KG1 (cell line): ENCODE measurements at places on chromosomes 1 and 21.

DNA sequence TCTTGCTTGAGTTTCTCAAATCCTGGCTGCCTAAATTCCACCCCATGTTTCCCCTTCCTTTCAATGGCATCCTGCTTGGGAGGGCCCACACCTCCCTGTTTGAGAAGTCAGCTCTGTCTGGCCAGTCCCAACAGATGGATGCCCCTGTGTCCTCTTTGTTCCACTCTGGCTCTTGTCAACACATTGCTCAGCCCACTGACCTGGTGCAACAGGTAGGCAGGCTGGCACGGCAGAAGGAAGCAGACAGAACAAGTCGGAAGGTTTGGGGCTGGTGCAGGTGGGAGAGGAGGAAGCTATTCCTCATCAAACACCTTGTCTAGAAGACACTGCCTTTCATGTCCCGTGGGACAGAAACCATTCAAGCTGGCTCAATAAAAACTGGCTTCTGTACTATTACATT, 22.7 kb downstream of the KCNQ4 start:
- DNase-seq: no peak

- DNase-seq: no peak
Measured at GRCh38 chr1:219650880-219651279, 38.0 kb upstream of the ZC3H11B start.

DNA sequence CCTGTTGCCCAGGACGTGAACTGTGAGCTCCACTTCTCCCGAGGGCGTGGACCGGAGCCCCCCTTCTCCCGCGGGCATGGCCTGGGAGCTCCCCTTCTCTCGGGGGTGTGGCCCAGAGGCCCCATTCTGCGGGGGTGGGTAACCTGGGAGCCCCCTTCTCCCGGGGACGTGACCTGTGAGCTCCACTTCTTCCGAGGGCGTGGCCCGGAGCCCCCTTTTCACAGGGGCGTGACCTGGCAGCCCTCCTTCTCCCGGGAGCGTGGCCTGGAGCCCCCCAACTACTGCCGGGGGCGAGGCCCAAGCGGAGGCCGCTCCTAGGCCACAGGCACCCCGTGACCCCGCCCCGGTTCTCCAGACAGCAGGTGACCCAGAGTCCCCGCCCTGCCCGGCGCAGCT, 320 bp downstream of the C1orf174 start:
- DNase-seq: no peak

DNA sequence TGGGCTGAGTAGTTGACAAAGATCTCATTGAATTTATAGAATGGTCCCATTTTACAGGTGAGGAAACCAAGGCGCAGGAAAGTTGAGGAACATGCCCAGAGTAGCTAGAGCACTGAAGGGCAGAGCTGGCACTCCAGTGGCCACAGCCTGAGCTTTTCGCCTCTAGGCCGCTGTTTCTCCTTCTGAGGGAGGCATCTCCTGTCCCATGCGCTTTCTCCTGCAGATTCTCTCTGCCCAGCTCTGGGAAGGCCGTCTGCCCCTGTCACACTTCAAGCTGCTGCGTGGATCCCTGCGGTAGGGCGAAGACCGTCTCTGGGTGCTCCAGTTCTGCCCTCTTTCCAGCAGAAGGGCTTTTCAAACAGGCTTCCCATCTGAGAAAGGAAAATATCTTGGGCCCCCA, 159.9 kb downstream of the ACTL8 start:
- no peak for DNase-seq
